Fibroblast of mammary gland (primary cell): ENCODE measurements at places on chromosomes 16 and 17.

DNA sequence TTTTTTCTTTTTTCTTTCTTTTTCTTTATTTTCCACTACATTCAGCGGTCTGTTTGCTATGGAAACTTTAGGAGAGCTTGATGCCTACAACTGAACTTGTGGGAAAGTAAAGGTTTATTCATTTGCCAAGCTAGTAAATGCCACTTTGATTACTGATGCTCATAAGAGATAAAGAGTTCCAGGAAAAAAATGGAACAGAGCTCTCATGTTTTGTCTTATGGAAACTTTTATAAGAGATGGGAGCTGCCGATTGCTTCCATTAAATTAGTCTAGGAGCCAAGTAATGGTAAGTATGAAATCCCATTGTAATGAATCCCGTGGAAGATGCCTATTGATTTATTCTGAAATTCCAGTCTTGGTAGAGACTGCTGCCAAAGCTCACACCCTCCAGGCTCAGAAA, 7.1 kb downstream of the ANKFN1 start:
- DNase-seq = no peak

- DNase-seq = no peak
Observed at GRCh38 chr17:17485420-17485819, 8.6 kb downstream of the MED9 start.

- no peak for DNase-seq
Observed at GRCh38 chr17:8951206-8951605, 14.3 kb downstream of the PIK3R5 start.

- DNase-seq = no peak
Observed at GRCh38 chr16:81551821-81552304, 107.3 kb downstream of the CMIP start.

- peak; percentile 57 for DNase-seq
Observed at GRCh38 chr17:64615028-64615677, 47.0 kb downstream of the SMURF2 start.

DNA sequence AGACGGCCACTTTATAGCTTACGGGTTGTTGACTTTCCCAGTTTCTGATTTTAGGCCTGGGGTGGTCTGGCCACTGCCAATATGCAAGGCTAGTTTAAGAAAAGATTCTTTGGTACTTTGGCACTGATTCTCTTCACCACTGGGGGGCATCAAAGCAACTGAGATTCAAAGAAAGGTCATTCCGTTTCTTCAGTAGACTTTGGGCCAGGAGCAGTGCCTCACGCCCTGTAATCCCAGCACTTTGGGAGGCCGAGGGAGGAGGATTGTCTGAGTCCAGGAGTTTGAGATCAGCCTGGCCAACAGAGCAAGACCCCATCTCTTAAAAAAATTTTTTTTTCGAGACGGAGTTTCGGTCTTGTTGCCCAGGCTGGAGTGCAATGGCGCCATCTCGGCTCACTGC, 53.0 kb downstream of the RPA1 start:
- peak; percentile 52 for DNase-seq

DNA sequence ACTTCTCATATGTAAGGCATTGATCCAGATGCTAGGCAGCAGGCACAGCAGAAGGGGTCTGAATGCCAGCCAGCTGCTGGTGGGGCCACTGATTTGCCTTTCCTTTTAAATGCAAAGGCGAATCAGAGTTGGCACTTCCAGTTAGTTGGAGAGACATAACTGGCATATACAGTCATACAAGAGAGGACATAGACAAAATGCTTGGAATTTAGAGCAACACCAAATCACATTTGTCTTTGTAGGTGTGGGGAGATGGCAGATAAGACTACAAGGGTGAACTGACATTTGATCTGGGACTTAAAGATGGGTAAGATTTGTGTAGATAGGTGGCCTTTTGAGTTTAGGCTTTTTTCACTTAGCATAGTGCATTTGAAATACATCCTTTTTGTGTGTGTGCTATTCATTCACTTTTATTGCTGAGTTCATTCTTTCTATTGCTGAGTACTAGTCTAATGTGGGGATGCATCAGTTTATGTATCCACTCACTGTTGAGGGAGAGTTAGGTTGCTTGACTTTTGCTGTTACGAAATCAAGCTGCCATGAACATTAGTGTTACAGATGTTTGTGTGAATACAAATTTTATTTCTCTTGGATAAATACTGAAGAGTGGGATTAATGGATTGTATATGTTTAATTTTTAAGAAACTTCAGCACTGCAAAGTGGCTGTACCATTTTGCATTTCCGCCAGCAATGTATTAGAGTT, 74.1 kb downstream of the SPECC1 start:
- peak; percentile 77 for DNase-seq

GRCh38 chr17:17497065-17497844, 1.1 kb upstream of the RASD1 start:
- DNase-seq = no peak

DNA sequence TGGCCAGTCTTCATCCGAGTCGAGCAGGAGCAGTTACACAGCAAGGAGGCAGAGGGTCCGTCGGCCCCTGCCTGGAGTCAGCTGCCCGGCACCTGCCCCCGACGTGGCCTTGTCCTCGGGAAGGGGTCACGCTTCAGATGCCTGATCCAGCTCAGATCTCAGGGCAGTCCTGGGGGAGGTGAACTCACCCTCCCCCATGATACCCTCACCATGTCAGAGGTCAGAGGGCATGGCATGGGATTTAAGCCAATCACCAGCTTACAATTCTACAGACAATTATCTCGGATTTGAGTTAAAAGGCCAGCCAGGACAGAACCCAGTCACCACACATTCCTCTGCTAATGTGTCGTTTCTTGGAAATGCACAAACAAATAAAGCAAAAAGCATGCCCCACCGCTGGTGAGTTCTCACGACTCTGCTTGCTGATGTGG, 211.3 kb downstream of the FOXL1 start:
- no peak for DNase-seq

DNA sequence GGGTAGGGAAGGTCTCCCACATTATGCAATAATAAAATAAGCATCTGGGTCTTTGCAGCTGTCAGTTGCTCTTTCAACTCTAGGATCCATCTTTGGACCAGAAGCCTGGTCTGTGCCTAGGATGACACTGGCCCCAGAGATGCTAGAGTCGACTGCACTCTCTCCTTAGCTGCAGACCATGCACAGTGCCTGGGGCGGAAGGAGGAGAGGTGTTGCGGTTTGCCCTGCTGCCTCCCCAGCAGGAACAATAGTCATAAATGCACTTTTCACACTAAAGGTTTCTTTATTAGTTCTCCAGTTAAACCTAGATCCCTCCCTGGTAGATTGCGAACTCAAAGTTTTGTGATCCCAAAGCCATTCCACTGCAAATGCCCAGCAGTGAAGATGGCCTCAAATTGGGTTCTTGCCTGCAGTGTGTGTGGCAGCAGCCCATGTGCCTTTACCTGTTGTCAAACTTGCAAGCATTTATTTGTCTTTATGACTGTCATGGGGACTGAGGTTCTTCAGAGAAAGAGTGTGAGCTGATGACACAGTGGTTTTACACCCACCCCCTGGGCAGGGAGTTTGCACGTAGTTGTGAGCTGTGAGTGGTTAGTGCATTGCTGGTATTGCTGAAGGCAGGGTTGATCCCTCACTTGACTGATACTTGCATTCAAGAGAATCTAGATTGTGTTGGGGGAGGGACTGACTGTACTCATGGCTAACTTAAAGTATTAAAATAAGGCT, 10.3 kb downstream of the ATXN1L start:
- no peak for DNase-seq

DNA sequence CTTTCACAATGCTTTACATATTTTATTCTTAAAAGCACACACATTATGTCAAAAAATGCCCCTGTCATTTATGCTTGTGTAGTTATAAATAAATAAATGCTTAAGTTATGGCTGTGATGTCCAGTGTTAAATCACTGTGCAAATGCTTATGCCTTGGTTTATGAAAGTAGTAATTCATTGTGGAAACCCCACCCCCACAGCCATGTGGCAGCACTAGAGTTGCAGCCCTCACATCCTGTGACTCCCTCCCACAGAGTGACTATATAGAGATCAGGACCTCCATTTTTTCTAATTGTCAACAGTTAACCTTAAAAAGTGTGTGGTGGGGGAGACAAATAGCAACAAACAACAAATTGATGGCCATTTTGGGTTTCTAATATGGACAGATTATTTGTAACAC, 2.4 kb downstream of the SKAP1 start:
- no peak for DNase-seq

DNA sequence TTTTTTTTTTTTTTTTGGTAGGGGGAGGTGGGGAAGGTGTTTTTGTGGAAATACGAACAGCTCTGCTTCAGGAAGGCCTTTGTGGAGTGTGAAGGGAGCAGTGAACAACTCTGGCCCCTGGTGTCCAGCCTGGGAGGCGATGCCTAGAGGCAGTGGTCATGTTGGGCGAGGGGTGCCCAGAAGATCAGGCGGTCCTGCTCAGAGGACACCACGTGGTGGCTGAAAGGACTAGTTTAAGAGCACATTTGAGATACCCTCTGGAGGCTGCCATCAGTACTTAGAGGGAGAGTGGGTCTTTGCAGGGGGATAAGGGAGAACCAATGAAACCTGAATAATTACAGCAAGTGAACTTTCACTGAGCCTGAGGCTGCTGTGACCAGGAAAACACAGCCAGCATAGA, 40.1 kb upstream of the RHOT1 start:
- DNase-seq = no peak

DNA sequence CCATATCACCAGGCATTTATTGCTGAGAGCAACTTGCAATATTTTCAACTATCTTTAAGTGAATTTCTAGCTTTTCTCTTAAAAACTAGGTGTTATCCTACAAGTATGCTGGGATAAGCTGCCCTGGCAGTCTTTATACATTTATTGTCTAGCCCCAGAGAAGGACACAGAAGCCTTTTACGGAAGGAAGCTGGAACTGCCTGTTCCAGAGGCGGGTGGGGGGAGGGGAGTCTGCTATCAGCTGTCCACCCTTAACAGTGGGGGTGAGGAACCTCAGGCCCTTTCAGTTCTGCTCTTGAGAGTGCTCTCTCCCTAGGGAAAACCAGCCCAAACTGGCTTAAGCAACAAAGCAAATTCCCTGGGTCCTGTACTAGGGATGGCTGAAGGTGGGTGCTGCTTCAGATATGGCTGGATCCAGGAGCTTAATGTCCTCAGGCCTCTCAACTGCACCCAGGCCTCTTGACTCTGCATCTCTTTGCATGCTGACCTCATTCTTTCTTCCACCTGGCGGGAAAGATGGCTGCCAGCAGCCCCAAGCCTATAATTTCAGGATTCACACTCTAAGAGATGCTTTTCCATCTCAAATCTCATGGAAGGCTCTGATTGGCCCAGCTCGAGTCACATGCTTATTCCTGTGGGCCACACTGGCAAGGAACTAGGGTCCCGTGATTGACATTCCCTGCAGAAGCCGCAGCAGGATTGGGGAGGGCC, 16.6 kb downstream of the NAGPA start:
- no peak for DNase-seq

GRCh38 chr16:82621781-82622180, 5.0 kb upstream of the CDH13 start:
- DNase-seq = no peak

GRCh38 chr16:50967827-50968612, 183.1 kb downstream of the SALL1 start:
- DNase-seq = no peak

DNA sequence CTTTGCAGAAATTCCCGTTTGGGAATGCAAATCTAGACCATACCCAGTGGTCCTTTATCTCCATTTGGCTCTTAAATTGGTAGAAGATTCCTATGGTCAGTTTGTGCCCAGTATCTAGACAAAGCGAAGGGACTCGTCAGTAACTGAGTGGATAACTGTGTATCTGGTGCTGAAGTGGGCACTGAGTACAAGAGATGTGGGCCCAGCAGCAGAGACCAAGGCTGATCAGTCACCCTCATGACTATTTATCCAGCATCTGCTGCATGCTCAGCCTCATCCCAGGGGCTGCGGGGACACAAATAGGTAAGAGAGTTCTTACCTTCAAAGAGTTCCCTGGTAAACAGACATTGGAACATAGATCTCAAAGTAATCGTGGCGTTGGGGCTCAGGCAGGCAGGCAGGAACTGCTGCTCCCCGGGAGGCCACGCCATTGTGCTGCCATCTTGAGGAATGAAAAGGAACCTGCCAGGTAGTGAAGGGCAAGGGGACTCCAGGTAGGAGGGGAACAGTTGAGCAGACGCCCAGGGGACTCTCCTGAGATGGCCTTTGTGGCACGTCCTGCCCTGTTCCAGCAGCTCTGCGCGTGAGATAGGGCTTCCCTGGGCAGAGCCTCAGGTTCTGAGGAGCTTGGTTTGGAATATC, 10.3 kb downstream of the NT5M start:
- DNase-seq = no peak

DNA sequence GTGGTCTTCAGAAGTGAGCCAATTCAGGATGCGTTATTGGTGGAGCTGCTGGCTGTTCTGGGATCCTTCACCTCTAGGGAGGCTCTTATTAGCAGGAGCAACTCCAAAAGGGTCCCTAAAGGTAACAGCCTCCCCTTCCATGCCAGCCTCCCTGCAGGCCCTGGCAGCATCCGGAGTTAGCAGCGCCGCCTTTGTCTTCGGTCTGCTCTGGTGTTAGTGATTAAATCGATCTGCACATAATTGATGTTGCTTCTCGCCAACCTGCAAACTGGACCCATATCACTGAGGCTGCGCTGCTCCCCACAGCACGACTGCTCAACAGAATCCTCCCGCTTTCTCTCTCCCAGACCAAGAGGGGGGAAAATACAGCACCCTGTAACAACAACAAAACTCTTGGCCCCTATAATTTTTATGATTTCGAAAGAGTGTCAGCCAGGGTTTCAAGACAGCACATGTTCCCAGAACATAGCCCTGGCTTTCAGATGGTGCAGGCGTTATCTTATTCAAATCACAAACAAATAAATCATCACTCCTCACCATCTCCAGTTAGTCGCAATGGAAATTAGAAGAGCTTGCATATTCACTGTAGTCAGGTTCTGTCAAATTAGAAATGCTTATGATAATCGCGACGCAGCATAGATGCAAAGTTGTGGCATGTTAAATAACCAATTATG, 76.0 kb downstream of the IRX3 start:
- DNase-seq = no peak

- no peak for DNase-seq
Observed at GRCh38 chr17:21679256-21680146, 12.8 kb upstream of the KCNJ18 start.

GRCh38 chr16:19744670-19745069, 26.6 kb downstream of the IQCK start:
- DNase-seq = no peak

GRCh38 chr17:60792250-60792898, 114.7 kb downstream of the BCAS3 start:
- DNase-seq = peak; percentile 4
